ENCODE measurements at places on chromosomes 7 and 10.

DNA sequence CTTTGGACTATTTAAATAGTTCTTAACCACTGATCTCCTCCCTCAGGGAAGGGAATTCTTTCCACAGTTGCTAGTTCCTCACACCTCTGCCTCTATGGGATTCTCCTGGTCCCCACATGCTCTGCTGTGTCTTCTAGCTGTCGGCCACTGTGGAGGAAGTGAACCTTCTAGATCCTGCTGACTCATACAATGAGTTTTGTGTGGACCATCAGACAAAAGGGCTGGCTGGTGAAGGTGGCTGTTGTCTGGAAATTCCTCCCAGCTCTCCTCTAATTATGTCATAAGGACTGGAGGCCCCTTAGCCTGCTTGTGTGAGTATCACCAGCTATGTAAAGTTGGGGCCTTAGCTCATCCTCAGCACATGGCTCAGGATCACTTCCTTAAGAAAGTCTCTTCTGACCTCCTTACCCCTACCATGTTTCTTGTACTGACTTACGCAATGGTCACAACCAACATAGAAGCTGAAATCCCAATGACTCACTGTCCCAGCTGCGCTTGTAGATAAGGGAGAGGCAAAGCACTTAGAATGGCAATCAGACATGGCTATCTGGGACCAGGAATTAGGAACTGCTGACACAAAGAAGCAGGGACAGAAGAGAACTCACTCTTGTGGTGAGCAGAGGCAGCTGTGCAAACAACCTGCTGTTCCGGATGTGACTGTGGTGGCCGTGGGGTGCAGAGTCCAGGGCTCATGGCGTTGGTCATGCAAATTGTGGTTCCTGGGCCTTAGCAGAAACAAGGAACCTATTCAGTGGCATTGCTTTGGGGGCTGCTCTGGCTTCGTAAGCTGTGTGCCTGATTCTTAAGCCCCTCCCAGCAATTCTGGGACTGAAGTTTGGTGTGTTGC lies 2.5 kb upstream of the MACC1 start:
- no peak for DNase-seq

DNA sequence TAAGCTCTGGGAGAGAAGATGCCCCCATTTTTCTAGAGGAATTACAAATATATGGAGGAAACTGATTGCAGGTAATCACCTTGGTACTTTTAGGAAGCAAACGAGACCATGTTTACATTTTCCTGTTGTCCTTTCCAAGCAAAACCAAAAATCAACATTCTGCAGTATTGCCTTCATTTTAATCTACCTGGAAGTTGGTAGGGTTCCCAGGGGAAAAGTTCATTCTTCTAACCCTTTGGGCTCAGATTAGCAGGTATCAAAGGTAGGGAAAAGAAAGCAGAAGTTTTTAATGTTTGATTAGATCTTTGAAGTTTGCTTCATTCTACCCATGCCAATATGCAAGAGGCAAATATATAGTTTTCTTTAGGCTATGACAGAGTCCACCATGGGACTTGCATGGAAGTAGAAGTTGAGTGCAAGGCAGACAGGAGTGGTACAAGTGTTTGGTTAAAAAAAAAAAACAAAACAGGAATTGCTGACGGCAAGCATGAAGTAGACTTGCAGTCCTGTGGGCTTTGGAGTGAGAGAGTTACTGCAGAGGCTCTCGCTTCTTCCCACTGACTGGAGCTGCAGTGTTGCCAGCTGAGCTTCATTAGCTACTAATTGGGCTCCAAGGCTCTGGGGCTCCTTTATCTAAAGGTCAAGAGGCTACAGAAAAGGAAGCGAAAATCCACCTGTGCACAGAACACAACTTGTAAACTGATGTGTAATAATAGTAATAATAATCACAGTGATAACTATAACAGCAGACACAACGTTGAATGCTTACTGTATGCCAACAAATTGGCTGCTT lies 28.9 kb upstream of the ASAH2 start:
- DNase-seq = no peak

DNA sequence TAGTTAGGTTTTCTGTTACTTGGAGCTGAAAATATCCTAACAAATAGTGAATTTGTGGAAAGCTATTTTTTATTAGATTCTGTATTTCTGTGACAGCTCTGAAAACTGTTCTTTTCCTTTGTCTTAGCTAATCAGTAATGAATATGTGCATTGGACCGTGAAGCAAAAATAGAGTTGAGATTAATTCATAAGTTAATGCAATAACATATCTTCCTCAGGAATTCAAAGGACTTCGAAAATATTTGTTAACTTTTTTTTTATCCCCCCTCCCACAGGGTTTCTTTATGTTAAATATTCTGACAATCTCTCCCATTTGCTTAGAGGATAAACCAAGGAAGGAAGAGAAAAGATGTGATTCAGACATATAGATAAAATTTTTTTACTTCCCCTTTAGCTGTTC lies 101.4 kb downstream of the PODXL start:
- no peak for DNase-seq

DNA sequence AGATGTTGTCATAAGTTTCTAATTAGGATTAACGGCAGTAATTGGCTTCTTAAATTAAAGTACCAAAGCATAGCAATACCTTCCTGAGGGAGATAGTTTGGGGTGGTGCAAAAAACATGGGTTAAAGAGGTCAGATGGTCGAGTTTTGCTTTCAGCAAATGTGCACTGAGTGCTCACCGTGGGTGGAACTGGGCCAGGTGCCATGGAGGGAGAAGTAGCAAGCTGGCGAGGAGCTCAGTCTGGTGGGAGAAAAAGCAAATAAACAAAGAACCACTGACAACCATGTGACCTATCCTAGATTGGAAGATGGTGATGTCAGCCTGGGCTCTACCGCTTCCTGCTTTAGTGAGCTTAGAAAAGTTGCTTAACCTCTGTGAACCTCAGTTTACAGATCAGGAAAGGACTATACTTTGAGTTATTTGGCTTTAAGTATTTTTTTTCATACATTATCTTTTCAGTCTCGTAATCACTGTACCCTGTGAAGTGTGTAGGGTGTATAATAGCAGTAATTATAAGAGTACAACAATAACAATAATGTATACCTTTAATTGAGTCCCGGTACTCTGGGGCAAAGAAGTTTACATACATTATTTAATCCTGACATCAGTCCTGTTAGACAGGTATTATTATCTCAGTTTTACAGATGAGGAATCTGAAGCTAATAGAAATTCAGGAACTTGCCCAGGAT lies 69.0 kb upstream of the PDCD4 start:
- peak; percentile 31 for DNase-seq

GRCh38 chr10:22443175-22443901 lies 98.0 kb downstream of the SPAG6 start:
- no peak for DNase-seq

- no peak for DNase-seq
Measured at GRCh38 chr10:81179805-81180452, 642.2 kb downstream of the SH2D4B start.

- no peak for DNase-seq
Measured at GRCh38 chr7:92684274-92684673, 94.1 kb upstream of the FAM133B start.

DNA sequence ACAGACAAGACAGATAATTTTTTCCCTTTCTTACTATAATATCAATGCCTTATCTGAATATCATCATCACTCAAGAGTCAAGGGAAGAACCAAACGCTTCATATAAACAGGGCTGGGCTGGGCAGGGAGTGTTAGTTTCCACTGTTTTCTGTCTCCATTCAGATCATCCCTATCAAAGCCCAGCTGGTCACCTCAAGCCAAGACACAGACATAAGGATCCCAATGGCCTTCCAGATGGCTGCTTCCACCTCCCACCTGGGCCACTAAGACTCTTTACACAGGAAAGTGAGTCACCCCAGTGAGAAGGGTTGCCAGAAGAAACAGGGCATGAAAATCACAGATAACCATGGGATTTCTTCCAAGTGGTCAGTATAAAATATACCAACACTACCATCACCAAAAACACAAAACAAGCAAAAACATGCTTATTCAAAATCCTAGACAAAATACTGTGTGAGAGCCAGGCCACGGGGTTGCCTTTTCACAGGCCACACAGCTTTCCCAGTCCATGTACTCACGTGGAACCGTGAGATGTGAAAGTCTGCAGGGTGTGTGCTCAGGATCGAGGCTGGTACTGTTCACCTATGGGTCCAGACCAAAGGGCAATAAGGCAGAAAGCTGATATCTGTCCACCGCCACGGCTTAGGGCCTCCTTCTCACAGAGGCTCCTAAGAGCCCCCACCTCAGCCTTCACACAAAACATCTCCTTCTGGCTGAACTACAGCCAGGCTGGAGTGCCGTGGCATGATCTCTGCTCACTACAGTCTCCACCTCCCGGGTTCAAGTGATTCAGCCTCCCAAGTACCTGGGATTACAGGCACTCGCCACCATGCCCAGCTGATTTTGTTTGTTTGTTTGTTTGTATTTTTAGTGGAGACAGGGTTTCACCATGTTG lies 5.7 kb downstream of the PRSS1 start:
- DNase-seq = no peak

DNA sequence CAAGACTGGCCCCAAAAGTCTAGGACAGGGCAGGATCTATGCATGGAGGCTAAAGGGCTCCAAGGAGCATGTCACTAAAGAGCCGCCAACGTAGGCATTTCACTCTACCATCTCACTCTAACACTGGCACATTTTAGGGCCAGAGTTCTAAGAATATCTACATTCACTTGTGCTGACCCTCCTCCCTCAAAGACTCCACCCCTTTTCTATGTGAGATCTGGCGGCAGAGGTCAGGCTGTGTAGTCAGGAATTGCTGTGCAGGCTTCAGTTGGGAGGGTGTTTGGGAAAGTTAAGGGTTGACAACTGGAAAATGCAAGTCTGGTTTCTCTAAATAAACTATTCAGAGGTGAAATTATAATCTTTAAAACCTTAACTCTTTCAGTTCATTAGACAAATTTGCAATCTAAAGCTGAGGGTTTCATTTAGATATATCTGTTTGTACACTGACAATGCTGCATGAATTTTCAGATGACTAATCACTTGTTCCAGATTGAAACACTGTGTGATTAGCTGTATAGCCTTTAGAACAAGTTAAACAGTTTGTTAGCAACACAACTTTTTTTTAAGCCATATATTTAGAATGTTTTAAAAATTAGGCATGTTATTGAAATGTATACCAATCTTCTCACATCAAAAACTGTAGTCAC lies 18.2 kb downstream of the LMOD2 start:
- no peak for DNase-seq

DNA sequence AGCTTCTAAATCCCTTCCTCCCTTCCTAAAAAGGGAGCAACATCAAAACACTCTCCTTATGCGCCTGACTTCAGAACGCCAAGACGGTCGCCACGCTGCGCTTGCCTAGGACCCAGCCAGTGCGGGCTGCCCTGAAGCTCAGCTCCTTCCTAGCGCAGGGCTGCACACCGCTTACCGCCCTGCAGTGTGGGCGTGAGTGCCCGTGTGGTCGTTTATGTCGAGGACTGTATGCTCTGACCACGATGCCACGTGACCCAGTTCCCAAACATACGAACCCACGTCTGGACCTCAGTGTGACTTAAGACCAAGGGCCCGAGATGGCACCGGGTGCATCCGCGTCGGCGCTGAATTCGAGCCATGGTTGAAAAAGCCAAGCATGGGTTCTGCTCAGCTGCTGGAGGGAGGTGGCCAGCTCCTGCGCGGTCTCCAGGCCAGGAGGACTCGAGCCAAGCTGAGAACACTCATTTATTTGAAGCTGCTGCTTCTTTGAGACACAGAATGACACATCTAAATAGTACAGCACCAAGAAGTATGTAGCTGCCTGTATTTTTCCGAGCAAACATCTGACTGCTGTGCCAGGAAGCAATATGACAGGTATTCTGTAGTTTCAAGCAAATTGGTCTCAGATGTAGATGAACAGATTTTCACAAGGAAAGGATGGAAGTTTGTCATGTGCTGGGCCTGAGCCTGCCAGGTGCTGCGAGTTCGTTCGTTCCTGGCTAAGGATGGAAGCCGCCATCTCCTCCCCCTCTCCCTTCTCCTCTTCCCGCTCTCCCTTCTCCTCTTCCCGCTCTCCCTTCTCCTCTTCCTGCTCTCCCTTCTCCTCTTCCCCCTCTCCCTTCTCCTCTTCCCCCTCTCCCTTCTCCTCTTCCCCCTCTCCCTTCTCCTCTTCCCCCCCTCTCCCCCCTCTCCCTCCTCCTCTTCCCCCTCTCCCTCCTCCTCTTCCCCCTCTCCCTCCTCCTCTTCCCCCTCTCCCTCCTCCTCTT lies 184.7 kb downstream of the EBF3 start:
- no peak for DNase-seq

DNA sequence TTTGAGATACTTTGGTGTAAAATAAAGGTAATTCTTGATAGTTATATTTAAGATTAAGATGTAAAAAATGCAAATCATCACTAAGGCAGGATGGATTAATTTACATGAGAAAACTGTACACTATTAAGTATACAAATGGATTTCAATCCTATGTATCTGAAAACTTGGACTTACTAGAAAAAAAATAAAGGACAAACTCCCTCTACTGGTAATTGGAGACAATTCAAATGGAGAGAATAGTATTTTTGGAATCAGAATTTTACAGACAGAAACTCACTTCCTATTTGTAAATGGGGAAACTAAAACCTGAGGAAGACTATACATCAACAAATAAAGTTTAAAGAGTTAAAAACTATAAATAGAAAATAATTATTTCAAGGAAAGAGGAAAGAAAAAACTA lies 62.6 kb downstream of the CUL2 start:
- DNase-seq = no peak

DNA sequence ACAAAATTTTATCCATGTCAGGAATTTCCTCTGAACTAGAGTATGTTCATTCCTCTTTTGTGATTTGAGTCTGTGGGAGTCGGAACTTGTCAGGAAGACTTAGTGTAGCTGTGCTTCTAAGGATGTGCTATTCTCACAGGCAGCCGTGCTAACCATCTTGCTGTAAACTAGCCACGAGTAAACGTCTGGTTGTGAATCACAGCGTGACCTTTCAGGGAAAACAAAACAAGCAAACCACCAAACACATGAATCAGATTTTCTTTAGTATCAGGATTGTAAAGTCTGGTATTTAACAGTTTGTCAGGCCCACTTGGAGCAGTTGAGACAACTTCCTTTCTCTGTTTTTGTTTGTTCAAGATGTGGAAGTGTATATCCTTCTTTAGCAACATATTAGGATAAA lies 32.0 kb downstream of the AUTS2 start:
- no peak for DNase-seq

- DNase-seq = no peak
Measured at GRCh38 chr7:30735631-30736030, 16.3 kb upstream of the INMT start.

DNA sequence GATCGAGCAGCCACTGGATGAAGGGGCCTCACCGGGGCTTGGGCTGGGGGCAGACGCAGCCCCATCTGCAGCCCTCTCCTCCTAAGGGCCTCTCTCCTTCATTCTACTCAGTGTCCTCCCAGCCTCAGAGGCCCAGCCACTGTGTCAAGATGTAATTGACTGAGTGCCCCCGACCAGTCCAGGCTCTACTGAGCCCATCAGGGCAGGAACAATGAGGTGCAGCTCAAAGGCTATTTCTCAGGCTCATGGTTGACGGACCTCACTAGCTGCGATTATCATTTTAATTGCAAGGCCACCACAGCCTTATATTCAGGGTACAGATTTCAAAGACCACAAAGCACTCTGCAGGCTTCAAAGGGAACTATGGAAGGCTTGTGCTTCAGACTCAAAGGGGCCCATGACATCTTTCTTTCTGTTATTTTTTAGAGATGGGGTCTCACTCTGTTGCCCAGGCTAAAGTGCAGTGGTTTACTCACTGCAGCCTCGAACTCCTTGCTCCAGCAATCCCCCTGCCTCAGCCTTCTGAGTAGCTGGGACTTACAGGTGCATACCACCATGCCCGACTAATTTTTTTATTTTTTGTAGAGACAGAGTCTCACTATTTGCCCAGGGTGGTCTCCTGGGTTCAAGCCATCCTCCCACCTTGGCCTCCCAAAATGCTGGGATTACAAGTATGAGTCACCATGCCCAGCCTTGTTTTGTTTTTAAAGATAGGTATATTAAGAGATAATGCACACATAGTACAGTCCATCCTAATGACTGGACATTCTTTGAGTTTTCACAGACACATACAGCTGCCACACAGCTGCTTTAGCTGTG lies 23.7 kb downstream of the SLC29A3 start:
- no peak for DNase-seq

All from activated naive CD4-positive, alpha-beta T cell treated with Interleukin-2 at 50 U/mL for 16 hours (primary cell).